C1 segment of cervical spinal cord (tissue), 14 donors: ENCODE measurements at places on chromosomes 5 and 9.

DNA sequence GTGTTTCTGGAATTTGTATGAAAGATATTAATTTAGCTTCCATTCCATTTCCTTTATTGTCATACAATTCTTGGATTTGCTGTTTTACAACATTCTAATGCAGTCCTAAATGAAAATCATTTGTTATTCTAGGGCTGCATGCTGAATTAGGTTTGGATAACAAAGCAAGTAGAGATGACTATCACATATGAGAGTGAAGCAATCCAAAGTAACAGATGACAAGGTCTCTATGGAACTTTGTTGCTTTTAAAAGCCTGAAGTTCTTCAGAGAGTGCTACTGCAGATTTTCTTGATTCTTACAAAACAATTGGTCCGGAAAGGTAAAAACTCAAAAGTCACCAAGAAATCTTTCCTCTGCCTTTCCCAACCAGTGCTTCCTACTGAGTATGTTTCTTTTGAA is 56.9 kb upstream of the VCAN start:
- DNase-seq: no peak

GRCh38 chr9:1743121-1743960 is 271.8 kb upstream of the SMARCA2 start:
- no peak for DNase-seq

GRCh38 chr5:144831650-144832049 is 661.0 kb downstream of the KCTD16 start:
- DNase-seq: no peak

- no peak for DNase-seq
Observed at GRCh38 chr9:93041108-93041802, 17.2 kb upstream of the SUSD3 start.

- DNase-seq: no peak
Observed at GRCh38 chr5:96006291-96006690, 44.6 kb upstream of the ELL2 start.

DNA sequence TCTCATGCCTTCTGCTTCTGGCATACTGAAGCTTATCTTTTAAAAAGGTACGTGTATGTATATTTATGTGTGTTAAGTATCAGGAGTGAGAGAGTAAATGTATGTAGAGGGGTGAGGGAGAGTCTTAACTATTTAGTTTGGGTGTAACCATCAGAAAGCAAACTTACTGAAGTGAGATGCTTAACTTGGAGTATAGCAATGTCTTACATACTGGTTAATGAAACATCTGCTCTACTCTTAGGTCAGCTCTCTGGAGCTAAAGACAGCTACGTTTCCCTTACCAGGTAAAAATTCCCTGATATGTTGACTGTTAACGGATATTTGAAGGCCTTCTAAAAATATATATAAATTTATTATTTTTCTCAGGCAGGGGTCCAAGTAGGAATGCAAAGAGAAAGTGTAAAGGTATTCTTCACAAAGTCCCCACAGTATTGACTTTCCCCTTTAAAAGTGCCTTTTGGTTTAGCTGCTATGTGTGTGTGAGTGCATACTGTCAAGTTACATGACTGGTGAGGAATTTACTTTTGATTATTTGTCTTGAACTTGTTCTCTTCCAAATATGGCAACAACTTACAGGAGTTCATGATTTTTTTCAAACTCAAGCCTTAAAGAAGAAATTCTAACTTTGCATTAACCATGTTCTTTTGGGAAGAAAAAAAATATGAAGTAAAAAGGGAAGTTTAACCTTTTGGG is 12.3 kb upstream of the C5orf24 start:
- no peak for DNase-seq

DNA sequence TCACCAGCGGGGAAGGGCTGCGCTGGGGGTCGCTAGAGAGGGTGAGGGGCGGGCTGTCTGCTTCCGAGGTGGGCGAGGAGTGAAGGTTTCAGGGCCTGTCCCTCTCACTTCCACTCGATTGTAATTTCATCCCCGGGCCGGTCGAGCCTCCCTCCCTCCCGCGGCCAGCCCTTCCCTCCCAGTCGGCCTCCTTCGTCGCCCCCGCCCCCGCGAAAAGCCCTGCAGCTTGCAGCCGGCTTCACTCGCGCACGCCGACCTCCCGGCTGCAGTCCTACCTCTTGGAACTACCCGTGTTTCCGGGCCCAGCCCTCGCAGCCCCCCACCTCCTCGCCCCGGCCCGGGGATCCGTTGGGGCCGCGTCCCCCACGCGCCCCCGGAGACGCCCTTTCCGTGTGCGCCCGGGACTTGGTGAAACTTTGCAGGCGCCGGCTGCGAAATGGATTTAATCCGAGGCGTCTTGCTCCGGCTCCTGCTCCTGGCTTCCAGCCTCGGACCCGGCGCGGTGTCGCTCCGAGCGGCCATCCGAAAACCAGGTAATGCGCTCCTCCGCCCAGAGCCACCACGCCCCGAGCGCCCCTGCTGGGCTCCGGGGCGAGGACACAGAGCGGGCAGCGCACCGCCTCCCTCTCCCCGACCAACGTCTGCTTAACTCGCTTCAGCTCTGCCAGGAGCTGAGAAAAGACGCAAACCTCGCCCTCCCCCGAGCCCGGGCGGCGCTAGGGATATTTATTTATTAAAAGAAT is at the start of gene EGFLAM:
Gene EGFLAM (plus strand): TSS at position 241 of the 743 bp plus-strand sequence. CDS start 196 bp downstream, at position 437.
- DNase-seq: no peak

DNA sequence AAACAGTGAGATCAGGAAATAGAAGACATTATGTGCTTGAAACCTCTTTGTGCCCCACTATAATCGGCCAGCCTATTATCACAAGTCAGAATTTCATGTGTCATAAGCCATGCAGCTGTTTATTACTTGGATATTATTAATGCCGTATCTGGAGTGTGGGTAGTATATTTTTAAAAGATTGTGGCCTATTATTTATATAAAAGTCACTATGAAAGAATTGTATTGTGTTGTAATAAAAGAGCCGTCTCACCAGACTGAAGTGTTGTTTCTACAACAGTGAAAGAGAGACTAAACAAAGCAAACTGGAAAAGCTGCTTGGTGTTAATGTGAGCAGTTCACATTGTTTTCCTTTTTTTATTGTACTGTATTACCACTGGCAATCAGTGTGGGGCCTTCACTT is 449.1 kb downstream of the PSAT1 start:
- DNase-seq: no peak

DNA sequence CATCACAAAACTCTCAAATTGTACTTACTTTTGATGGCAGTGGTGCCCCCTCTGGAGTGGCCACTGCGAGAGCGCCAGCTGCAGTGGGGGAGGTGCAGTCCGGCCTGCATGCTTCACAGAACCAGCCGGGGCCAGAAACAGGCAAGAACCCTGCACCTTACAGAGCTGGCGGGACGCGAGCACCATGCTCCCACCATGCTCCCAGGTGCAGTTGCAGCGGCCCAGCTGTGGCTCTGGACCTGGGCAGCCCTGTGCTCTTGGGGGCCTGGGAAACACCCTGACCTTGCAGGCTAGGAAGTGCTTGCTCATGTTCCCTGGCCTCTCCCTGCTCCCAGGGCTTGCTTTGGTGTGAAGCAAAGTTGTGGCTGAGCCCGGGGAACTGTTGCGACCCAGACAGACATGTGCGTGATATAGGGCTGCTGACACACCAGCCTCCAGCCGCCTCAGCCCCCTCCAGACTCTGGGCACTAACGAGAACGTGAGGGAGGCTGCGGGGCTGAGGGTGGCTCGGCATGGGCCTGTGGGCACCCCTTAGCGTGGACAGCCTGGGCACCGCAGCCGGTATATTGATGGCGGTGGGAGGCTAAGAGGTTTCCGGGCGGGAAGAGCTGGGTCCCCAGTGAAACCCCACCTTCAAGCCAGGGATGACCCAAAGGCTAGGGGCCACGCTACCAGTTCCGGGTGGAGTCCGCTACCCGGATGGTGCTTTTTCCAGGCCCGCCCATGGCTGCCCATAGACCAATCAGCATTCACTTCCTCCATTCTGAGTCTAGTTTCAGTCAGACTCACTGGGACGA is 1809.9 kb upstream of the ACO1 start:
- DNase-seq: no peak

DNA sequence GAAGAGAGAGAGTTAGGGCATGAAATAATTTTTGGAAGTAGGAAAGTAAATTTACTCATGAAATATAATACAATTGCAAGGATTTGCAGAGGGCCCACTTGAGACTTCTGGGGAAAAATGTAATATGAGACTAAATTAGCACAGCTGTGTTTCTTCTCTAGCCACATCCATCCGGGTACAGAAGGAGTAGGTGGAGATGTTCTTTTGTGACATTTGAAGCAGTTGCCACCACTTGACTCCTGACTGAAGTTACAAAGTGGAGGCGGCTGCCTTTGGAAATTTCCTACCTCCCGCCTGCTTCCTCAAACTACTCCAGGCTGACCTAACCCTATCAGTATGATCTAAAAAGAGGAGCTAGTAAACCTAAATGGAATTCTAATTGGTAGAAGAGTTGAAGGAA is 58.1 kb upstream of the SHISAL2B start:
- DNase-seq: no peak

DNA sequence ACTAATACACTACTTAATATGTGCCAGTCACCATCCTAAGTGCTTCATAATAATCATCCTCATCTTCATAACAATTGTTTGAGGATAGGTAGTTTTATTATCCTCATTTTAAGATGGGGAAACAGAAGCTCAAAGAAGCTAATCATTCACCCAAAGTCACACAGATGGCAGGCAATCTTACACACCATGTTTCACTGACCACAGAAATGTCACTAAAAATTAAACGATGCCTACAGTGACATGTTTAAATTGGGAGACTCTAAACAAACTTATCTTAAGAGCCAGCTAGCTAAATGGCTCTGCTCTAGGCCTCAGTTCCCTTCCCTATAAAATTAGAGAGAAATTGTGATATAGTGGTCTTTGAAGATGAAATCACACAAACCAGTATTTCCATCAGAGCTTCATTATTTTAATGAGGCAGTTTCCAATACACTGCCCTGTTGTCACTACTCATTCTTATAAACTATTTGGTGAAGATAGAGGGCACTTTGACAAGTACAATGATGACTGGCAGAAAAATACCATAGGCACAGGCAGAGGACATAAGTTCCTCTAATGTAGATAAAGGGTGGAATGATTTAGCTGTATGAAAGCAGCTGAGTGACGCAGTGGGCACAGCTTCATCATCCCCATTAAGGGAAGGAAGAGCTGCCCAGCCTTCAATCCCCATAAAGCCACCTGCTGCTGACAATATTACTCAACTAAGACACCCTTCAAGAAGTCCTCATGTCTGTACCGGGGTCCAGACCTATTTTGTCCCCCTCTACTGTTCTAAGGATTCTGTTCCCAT is 224.1 kb downstream of the ACTL7B start:
- DNase-seq: no peak

- DNase-seq: no peak
Observed at GRCh38 chr5:36653044-36653705, 46.8 kb downstream of the SLC1A3 start.

DNA sequence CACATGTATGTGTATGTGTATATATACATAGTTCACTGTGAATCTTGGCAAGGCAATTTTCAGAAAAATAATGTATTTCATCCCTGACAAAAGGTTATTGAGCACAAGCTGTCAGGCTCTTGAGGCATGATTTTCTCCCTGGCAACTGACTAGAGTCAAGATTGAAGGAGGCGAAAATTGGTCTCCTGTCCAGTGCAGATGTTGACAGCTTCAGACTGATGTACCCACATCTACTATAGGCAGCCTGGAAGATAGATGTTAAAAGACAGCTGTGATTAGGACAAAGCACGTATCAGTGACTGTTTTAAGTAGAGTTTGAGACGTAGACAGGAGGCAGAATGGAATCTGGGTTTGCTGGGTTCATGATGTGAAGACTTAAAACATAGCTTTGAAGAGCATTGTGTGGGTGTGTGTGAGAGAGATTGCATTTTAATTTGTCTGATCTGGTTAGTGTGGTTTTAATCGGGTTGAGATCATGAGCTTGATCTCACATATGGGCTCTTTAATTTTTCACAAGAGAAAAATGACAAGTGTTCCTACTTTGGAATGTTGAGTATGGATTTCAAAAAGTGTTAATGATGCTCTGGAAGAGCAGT is 39.1 kb downstream of the CTNNA1 start:
- DNase-seq: no peak

- peak; percentile 44 for DNase-seq
Observed at GRCh38 chr5:173888473-173889131, 453 bp downstream of the CPEB4 start.

GRCh38 chr5:85077581-85077980 is 692.9 kb upstream of the EDIL3 start:
- DNase-seq: no peak

GRCh38 chr5:100818340-100818739 is 84.7 kb downstream of the ST8SIA4 start:
- no peak for DNase-seq

DNA sequence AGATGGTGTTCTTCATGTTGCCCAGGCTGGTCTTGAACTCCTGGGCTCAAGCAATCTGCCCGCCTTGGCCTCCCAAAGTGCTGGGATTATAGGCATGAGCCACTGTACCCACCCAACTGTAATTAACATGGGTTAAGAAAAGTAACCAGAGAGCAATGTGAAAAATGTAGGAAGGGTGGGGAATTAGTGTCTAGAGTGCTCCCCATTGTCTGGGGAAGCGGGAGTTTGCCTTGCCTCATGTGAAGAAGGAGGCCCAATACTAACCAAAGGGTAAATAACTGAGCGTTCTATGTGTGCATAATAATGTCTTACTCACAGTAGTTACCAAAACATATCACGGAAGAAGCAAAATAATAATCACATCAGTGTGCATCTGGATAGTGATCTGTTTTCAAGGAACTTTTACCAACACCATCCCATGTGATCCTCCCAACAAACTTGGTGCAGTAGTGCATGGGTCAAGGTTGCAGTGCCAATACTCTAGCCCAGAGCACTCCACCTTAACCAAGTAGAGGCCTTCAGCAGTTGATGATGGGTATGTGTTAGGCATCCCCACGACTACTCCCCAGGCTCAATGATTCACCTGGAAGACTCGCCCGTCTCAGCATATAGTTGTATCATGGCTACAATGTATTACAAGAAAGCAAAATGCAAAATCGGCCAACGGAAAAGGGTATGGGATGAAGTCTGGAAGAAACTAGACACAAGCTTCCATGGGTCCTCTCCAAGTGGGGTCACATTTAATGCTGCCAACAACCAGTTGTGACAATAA is 26.2 kb downstream of the GNAQ start:
- DNase-seq: no peak

- DNase-seq: no peak
Observed at GRCh38 chr9:6247266-6247665, 31.7 kb downstream of the IL33 start.

DNA sequence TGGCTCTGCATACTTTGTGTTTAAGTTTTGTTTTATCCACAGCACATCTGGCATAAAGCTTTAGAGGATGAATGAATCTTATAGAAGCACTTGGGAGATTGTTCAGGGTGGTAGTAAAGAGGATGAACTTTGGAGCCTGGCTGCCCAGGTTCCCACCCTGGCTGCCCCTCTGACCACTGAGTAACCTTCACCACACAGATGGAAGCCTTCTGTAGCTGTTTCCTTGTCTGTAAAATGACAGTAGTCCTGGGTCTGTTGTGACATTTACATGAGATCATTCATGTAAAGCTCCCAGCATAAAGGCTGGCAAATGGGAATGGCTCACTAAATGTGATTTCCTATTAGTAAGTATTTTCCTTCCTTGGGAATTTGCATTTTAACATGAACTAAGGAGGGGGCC is 85.7 kb upstream of the FAM169A start:
- no peak for DNase-seq
